ENCODE measurements at places on chromosomes 11 and 22.

DNA sequence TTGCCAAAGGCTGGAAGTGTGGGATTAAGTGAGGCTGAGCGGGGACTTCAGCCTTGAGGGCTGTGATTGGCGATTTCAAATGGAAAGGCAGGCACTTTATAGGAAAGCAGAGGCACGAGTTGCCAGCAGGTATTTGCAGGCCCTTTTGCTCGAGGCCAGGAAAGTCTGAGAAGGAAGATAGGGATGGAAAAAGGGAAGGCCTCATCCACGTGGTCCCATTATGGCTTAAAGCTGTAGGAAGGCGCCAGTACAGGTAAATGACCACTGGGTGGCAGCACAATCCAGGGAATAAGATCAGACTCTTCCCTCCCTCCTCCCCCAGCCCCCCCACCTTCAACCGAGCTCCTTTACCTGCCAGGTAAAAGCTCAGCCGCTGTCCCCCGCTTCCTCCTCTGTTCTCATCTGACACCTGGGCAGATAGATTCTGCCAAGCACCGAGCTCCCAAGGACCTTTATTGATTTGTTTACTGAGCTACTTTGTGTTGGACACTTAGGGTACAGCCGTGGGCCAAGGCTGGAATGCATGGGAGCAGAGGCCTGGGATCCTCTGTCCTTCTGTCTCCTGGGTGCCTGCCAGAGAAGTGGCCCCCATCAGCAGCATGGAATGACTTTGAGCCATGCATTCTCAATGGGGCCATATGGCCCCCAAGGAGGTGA lies 7.5 kb downstream of the P2RX3 start:
- DNase-seq: peak; percentile 84

- DNase-seq: no peak
These were observed 893 bp downstream of the SLC36A4 start for GRCh38 chr11:93196816-93197379.

DNA sequence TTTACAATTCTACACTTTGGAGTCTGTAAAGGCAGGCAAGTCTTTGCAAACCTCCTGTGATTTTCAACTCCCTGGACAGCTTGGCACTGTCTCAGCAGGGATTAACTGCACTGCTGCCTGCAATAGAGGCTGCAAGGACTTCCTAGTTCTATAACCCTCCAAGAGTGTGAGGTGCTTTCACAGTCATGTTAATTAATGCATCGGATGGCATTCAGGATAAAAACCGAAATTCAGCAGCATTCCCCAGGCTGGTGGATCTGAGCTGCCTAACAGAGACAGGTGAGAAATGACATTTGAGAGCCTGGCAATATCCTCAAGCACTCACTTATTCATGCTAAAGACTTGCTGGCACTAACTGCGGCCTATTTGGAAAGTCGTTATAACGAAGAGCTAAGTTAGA lies 85.0 kb downstream of the LARGE1 start:
- DNase-seq: no peak

DNA sequence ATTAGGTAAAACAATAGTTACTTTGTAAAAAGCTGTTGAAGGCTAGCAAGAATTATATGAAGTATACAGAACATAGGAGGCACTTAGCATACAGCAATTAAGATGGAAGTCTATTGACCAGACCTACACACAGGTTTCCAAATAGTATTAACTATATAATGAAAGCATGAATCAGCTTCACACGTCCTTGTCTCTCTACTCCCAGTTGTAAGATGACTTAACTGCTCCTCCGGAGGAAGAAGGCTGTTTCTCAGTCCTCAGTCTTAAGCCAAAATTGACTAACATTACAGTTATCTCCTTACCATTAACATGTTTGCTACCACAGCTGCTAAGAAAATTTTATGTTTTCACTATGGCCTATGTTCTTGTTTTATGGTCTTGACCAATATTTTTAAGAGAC lies 24.7 kb downstream of the SIK3 start:
- no peak for DNase-seq

- DNase-seq: no peak
These were observed 15.6 kb downstream of the RHOD start for GRCh38 chr11:67072295-67072694.

DNA sequence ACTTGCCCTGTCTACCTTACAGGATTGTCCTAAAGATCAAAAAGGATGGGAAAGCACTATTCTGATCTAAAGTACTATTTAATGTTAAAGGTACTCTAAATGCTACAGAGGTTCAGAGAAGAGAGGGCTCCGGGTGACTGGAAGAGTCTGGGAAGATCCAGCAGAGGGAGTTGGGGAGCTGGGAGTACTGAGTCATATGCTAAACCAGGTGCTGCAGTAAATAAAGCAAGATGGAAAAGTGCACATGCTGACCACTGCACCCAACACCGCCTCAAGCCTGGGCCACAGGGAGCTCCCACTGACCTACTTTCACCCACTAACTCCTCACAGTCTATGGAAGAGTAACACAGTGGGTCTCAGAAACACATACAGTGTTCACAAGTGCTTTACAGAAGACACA lies 49.3 kb downstream of the WT1 start:
- peak; percentile 79 for DNase-seq

GRCh38 chr11:94653561-94653960 lies 86.4 kb downstream of the PIWIL4 start:
- DNase-seq: no peak

DNA sequence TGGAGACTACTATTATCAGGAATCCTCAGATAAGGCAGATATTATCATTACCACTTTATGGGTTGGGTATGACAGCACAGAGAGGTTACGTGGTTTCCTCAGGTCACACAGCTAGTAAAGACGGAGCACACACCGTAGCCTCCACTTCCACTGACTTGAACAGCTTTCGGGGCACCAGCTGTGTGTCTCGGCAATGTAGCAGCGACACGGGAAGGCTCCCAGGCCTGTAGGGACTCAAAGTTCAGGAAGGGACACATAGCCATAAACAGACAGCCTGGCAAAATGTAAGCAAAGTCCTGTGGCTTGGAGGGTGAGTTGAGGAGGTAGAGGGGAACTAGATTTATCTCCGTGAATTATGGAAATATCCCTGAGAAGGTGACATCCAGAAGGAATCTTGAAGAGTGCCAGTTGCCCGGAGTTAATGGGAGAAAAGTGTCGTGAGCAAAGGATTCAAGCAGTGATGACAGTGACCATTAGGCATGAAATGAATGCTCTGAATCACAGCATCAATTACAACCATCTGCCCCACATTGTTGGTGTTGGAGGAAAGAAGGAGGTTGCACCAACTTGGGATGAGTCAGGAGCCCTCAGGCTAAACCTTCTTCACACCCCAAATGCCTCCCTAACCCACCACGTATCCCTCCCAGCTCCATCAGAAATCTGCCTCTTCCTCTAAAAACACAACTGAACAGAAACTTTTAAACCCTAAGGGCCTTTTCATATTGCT lies 106.7 kb upstream of the ASPHD2 start:
- no peak for DNase-seq

- no peak for DNase-seq
These were observed 514.0 kb downstream of the TBC1D22A start for GRCh38 chr22:47276450-47276820.

DNA sequence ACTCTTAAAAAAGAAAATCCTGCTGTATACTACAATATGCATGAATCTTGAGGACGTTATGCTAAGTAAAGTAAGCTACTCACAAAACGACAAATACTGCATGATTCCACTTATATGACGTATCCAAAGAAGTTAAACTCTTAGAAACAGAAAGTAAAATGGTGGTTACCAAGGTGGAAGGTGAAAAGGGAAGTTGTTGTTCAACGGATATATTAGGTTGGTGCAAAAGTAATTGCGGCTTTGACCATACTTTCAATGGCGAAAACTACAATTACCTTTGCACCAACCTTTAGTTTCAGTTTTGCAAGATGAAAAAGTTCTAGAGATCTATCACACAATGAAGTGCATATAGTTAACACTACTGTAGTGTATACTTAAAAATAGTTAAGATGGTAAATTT lies 101.8 kb downstream of the FAM168A start:
- no peak for DNase-seq

DNA sequence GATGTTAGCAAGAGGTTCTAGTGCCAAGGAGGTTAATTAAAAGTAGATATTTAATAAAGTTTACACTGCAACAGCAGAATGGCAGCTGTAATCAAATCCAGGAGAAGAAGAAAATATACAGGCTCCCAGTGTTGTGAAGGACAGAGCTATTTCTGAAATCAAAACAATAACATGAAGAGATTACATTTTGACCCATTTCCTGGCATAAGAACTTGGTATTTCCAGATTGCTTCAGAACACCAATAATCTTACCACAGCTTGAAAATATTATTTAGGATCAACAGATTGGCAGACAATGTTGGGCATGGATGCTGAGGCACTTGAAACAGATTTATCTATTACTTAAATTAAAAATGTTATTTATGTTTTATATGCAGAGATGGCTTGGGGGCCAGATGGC lies 692.5 kb downstream of the KCNA4 start:
- DNase-seq: no peak

GRCh38 chr11:79525257-79525656 lies 84.4 kb upstream of the TENM4 start:
- no peak for DNase-seq

- peak; percentile 31 for DNase-seq
These were observed 529.5 kb downstream of the SOX6 start for GRCh38 chr11:15826826-15827225.

DNA sequence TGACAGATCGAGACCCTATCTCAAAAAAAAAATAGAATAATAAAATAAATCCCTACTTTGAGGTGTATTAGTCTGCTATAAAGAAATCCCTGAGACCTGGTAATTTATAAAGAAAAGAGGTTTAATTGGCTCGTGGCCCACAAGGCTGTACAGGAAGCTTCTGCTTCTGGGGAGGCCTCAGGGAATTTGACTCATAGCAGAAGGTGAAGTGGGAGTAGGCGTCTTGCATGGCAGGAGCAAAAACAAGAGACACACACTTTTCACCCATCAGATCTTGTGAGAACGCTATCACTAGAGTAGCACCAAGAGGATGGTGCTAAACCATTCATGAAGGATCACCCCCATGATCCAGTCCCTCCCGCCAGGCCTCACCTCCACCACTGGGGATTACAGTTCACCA lies 29.2 kb downstream of the CDPF1 start:
- DNase-seq: no peak

DNA sequence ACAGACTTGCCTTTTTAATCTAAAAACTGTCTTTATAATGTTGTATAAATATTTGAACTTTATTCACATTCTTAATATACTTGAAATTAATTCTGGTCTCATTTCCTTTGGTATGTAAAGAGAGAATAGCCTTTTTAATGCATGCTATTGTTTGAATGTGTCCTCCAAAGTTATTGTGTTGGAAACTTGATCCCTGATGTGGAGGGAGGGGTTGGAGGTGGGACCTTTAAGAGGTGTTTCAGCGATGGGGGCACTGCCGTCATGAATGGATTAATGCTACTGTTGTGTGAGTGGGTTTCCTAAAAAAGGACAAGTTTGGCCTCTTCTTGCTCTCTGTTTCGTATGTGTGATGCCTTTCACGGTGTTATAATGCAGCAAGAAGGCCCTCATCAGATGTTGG lies 131.7 kb downstream of the DDX10 start:
- DNase-seq: no peak

DNA sequence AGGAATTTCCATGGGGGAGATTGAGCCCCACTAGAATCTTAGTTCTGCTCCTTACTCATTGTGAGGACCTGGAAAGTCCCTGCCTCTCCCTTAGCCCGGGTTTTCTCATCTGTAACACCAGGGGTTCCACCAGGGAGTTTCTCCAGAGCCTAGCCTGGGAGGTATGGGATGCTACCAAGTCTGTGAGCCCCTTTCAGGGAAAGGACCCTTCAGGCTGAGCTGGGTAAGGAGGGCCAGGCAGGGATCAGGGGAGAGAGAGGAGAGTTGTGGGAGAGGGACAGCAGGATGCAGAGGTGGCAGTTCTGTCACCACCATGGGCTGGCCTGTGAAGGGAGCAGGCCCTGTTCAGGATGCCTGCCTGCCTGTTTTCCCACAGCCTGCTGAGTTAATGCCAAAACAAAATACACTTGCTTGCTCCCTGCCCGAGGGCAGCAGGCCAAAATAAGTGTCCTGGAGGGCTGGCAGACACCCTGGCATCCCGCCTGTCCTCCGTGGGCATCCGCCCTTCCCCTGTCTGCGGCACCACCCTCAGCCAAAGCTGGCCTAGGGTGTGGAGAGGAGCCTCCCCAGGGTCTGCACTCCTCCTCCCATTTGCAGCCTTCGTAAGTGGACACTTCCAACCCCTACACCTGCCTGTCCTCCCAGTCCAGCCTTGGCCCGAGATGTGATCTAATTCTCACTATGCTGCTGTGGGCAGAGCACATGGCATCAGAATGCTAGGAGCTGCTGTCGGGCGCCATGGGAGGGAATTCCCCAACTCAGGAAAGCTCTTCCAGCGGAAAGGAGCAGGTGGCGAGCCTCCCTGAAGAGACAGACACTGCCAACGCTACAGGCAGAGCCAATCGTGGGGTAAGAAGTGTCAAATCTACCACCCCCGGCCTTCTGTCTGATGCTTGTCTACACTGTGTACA lies 5.9 kb upstream of the FCHSD2 start:
- no peak for DNase-seq

- DNase-seq: no peak
These were observed 51.3 kb upstream of the CD44 start for GRCh38 chr11:35087648-35088047.

GRCh38 chr22:32831584-32831983 lies 30.1 kb downstream of the TIMP3 start:
- no peak for DNase-seq

- DNase-seq: no peak
These were observed 132.0 kb downstream of the BUD13 start for GRCh38 chr11:116640641-116641402.

DNA sequence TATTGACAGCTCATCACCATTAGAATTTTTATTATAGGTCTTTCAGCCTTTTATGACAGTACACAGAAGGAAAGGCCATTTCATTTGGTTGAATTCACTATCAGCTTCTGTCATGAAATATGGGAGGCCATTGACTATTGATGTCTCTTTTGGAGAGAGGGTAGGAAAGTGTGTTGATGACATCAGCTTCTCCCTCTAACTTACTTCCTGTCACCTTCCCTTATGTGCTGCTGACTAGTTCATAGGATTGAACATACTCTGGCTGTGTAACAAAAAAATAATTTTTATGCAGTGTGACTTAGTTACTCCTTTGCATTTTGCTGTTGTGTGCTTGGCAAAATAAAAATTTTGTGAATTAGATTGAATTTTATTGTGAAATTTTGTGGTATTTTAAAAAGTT lies 769.2 kb downstream of the METTL15 start:
- DNase-seq: no peak
